AML-193 (cell line): ENCODE measurements at places on chromosomes 11 and 22.

- DNase-seq, result no peak
These were observed 758 bp downstream of the LDLRAD3 start for GRCh38 chr11:35944503-35945136.

DNA sequence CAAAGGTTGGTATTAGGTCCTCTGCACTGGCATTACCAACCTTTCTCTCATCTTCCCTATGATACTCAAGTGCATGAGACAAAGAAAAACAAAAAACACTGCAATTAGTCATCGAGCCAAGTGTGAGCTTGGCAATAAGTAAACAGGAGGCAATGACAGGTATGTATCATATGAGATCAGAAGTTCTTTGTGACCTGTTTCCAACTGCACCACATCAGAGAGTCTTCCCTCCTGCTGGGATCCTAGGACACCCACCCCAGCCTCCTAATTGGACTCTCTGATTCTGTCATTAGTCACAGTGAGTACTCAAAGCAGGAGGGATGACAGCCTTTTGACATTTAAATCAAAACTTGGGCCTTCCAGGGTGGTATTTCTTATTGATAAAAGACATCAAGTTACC is 7.8 kb upstream of the JAML start:
- no peak for DNase-seq

DNA sequence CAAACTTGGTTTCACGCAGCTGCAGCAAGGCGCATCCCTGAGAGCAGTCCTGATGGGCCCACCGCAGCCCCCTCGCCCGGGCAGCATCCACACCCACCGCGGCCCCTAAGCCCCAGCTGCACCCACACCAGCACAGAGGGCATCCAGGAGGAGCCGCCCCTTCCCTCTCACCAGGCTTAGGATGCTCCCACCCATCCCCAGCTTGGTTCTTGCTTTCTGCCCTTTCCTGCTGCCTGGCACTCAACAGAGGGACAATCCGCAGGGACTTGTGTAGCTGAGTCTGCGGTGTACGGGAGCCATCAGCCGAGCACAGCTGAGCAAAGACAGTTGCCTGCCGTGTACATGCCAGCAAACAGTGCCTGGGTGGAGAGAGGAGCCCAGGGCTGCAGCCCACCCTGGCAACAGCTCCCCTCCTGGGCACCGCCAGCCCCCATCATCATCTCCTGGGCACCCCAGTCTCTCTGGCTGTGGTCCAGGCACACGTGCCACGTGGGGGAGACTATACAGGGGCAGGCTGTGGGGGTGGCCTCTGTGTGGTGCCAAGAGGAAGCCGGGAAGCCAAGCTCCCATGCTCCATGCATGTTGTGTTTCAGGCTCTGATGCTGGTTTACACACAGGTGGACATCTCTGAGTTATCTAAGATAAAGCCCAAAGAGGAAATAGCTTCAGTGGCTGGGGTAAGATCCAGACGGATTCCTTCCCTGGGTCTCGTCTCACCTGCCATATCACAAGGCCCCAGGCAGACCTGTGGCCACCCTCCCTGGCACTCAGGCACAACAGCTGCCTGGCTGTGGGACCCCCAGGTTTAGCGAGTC is 36.0 kb upstream of the GNB1L start:
- DNase-seq, result no peak

DNA sequence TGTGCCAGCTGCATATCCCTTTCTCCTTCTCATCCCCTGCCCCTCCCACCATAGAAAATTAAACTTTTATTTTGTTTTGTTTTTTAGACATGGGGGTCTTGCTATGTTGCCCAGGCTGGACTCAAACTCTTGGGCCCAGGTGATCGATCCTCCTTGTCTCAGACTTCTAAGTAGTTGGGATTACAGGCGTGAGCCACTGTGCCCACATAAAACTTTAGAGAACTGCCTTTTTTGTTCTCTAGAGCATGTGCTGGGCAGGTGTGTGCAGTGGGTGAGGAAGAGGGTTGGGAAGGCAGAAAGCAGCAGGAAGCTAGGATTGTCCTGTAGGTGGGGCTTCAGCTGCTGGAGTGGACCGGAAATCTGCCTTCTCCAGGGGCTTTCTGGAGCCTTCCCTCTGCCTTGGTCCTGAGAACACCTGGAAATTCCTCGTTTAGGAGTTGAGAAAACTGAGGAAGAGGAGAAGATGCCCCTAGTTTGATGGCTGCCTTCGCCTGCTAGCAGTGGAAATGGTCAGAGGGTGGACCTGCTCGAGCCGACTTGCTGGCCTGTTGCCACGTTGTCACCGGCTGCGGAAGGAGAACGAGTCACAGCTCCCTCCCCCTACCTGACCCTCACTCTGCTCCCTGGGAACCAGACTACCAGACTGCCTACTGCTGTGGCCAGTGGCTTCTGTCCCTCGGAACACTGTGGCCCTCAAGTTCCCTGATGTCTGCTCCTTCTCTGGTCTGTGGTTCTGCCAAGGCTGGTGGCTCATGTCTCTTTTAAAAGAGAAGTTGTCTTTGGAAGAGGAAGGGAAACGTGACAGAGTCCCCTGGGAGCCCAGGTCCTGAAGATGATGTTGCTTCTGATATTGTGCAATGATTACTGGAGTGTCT is 4.0 kb downstream of the ST14 start:
- DNase-seq, result no peak

DNA sequence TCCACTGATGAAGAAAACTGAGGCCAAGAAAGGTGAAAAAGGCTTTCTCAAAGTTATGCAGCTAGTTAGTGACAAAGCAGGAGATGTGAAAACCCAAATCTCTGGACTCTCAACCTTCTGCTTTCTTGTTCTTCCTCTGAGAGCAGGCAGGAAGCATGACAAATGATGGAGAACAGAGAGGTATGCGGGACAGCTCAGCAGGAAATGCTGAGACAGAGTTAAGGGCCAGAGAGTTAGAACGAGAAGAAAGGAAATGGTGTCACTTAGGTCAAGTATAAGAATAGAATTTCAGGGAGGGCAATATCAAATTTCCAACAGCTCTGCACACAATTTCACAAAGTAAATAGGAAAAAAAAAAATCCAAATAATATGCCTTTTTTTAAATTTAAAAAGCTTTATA is 67.6 kb upstream of the ARHGAP42 start:
- no peak for DNase-seq

GRCh38 chr11:20669820-20670684 is 666 bp downstream of the NELL1 start:
- DNase-seq, result no peak

DNA sequence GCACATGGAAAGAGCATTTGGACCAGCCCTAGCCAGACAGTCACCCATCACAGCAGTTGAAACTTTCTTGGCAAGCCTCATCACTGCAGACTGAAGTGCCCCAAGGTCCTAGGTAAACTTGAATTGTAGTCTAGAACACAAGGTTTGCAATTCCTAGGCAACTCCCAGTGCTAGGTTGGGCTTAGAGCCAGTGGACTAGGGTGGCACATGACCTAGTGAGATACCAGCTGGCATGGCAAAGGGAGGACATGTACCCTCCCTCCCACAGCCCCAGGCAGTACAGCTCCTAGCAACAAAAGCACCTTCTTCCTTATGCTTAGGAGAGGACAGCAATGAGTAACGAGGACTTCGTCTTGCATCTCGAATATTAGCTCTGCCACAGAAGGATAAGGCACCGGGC is 889.5 kb downstream of the JRKL start:
- DNase-seq, result no peak

DNA sequence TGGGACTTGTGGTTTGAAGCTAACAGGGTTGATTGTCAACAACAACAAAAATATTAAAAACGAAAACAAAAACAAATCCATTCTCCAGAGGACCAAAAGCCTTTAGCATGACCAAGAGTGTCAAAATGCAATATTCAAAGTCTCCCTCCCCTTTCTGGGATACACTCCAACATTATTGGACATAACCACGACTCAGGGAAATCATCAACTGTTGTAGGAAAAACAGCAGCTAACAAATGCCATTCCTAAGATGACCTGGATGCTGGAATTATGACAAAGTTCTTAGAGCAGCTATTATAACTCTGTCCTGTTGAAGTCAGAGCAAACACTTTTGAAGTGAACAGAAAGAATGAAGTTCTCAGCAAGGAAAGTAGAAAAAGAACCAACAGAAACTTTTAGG is 143.0 kb downstream of the TMEM135 start:
- no peak for DNase-seq

DNA sequence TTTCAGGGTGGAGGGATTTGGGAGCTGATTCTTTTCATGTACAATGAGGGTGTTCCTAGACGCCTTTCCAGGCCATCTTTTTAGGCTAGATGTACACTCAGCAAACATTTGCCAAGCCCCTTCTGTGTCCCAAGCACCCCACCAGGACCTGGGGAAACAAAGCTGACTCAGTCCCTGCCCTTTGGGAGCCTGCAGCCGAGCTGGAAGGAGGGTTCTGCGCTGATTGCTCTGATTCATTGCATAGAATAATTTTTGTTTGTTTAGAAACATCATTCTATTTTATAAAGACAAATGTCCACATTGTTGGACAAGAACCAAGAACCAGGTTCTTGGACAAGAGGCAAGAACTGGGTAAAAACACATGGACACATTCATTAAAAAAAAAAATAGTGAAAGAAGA is 16.7 kb downstream of the TP53AIP1 start:
- no peak for DNase-seq

DNA sequence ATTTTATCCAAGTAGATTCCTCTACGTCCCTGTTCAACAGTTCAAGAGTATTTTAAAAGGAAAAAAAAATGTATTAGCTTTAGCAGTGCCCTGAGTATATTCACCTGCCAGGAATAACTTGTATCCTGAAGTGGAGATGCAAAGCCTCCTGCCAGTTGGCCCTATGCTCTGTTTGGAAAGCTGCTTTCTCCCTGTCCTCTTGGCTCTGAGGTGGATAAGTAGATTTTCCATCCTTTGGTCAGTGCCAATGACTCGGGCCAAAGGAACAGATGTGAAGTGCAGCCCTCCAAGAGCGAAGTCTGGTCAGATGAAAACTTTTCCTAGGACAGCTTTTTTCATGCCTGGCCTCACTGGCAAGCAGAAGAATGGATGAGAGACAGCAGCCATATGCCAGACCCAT is 839.9 kb upstream of the TENM4 start:
- no peak for DNase-seq

DNA sequence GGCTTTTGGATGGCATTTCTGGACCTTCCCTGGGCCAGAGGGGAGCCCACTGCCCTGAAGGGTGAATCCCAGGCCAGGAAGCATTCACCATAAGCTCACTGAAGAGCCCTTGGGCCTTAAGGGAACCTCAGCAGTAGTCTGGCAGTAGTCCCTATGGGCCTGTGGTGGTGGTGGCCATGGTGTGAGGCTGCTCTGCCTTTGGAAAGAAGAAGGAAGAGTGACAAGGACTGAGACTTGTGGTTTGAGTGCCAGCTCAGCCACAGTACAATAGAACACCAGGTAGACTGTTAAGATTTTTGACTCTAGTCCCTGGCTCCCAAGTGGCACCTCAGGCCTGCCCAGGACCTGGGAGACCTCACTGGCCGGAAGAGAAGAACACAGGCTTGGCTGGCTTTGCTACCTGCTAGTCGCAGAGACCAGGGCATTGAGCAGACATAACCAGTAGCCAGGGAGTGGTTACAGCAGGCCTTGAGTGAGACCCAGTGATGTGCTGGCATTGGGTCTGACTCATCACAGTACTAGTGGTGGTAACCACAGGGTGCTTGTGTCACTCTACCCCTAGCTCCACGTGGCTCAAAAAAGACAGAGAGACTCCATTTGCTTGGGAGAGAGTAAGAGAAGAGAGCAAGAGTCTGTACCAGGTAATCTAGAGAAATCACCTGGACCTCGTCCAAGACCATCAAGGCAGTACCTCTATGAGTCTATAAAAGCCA is 259.8 kb upstream of the BLID start:
- no peak for DNase-seq

DNA sequence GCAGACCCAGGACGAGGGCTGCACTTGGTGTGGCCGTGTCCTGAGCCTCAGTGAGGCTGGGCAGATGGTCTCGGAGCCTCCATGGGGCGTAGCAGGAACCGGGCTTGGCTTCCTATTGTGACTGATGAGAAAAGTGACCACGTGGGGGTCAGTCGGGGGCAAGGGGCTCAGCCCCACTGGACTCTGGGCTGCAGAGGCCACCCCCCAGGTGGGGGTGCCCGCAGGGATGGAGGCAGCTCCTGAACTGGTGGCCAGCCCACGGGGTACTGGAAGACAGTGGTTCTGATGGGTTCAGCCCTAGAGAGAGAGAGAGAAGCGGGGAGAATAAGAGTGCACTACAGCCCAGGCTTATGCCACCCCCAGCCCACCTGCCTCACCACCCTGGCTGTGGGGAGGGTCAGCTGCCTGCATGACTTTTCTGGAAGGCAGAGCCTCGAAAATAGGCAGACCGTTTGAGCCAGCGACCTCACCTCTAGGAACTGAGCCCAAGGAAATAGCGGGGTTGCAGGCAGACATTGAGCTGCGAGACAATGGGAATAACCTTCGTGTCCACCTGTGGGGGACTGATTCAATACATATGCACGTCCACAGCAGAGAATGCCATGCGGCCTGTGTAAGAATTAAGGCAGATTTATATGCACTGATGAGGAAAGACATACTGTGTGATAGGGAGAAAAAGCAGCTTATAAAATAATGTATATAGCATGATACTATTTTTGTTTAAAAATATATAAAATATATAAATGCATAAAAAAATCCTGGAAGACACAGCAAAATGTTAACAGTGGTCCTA is 11.5 kb downstream of the CABP7 start:
- DNase-seq, result no peak

DNA sequence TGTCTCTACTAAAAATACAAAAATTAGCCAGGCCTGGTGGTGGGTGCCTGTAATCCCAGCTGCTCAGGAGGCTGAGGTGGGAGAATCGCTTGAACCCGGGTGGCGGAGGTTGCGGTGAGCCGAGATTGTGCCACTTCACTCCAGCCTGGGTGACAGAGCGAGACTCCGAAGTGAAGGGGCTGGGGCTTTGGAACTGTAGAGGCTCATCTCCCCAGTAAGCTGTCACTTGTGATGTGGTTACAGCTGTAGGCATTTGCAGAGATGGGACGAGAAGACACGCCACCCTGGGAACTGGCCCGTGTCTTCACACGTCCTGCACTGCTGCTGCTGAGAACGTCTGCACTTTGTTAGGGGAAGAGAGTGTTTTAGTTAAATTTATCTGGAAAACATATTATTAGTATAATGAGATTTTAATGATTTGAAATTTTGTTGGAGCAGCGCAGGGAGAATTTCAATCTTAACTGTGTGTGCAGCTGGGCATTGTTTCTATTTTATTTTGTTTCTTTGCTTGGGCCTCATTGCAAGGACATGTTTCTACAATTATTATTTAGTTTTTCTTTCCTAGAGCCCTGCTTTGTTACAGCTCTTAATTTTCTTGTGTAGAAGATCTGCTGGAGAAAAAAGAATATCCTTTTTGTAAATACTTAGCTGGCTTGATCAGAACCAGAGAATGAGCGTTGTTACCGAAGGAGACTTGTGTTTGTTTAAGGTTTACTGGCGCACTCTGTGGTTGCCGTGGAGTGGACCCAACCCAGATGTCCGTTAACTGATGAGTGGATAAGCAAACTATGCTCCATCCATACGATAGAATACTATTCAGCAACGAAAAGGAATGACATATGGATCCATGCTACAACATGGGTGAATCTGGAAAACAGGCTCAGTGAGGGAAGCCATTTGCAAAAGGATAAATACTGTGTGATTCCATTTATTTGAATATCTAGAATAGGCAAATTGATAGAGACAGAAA is 18.4 kb downstream of the PARVB start:
- no peak for DNase-seq

GRCh38 chr11:69035946-69036340 is 12.8 kb upstream of the TPCN2 start:
- DNase-seq, result no peak

- peak; percentile 33 for DNase-seq
These were observed 90.3 kb upstream of the PITPNB start for GRCh38 chr22:28009272-28009827.
